Frontal cortex (tissue), 4 donors: ENCODE measurements at places on chromosomes 2 and 18.

GRCh38 chr2:104088745-104089144 is 765.2 kb upstream of the POU3F3 start:
- DNase-seq = no peak

DNA sequence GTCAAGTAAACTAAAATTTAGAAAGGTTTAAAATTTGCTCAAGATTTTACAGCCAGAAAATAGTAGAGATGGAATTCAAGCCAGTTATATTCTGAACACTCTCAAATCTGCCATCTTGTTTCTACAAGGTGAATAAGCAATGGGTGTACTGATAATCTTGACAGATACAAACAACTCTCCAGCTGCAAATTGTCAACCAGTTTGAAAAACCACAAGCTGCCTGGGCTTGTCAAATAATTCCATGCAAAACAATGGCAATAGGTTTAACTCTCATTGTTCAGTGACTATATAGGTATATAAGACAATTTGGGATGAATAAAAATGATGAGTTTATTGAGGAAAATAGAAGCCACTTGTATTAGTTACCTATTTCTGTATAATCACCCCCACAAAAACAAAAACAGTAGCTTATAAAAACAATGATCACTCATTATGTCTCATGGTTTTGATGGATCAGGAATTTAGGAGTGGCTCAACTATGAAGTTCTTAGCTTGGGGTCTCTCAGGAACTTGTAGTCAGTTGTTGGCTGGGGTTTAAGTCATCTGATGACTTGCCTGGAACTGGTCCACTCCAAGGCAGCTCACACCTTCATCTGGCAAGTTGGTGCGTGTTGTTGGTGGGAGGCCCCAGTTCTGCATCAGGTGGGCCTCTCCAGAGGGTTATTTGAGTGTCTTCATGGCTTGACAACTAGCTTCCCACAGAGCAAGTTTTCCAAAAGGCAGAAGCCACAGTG is 12.6 kb upstream of the EVA1A start:
- no peak for DNase-seq

- no peak for DNase-seq
Measured at GRCh38 chr18:6959110-6959509, 158.5 kb downstream of the LAMA1 start.

DNA sequence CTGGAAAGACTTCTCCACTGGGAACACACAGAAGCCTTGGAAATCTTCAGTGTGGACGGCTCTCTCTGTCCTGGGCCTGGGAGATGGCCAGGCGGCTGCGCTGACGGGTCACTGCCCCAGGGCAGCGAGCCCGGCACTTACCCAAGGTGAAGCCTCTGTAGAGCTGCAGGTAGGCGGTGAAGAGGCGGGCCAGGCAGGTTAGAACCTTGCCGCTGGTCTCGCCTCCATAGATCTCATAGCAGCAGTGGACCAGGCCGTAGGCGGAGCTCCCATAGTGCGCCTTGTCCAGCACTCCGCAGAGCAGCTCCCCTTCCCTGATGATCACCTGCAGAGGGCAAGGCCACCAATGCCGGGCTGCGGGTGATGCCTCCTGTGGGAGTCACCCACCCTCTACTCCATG is 53.0 kb downstream of the POLR1A start:
- no peak for DNase-seq

DNA sequence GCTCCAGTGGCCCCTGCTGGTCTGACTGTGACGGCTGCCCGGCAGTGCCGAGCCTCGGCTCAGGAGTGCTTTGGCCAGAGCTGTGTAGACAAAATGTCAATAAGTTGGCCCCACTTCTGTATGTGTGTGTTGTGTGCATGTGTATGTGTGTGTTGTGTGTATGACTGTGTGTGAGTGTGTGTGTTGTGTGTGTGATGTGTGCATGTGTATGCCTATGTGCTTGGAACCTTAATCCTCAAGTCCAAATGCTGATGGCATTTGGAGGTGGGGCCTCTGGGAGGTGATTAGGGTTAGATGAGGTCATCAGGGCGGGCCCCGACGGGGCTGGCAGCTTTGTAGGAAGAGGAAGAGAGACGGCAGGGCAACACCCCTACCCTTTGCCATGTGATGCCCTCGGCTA is 269.0 kb downstream of the DCDC2C start:
- DNase-seq = no peak

DNA sequence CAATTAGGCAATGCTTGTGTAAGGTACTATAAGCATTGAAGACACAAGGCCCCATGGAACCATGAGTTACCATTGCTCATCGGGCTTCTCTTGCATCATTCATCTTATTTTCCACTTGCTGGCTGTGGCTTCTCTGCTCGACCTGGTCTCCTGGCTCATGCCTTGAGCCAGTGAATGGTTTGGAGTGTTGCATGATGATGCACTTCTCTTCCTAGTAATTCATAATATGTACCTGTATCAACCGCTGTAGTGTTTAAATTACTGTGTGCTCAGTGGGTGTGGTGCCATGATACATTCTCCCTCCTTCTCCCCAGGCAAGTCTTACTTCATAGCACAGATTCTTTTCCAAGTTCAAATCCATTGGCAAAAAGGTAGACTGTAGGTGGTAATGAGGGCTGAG is 66.8 kb downstream of the ABCA12 start:
- no peak for DNase-seq

- no peak for DNase-seq
Measured at GRCh38 chr2:142876423-142876822, 1.0 kb upstream of the KYNU start.

DNA sequence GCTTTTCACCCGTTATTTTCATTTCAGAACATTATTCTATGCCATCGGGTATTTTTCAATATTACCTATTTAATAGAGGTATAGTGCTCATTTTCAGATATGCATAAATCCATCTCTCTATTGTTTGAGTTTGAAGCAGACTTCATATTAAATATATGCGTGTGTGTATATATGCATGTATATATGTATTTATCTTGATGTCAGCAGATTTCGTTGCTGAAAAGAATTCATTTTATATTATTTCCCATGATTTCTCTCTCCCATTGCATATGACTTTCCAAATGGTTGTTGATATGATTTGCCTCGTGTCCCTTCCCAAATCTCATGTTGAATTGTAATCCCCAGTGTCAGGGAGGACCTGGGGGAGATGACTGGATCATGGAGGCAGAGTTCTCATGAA is 28.6 kb upstream of the COPS8 start:
- DNase-seq = no peak

DNA sequence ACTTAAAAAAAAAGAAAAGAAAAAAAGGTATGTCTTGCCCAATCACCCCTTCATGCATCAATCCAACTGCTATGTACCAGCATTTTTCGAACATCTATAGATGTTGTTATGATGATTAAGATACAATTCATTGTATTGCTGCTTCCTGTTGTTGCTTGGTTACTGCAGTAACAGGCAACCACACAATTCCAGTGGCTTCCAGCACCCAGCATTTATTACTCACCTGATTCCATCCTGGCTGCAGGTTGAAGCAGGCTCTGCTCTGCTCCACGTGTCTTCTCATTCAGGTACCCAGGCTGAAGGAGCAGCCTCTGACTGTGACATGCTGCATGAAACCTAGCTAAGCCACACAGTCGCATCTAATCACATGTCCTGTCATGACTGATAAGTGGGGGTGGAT is 196.9 kb downstream of the INO80D start:
- no peak for DNase-seq

DNA sequence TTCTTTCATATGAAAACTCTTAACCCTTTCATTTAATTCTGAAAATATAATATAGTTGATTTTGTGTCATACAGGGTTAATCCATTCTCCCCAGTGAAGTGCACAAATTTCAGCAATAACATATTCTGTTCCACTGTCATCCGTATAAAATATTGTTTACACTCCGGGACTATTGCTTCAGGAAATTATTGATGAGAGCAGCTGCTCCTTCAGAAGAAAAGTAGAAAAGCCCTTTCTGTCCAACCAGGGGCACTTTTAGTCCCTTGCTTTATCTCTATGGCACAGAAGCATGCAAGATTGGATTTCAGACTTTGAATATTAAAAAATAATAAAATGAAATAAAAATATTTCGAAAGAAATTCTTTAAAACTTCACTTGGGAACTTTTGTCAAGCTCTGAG is 535.7 kb upstream of the SLC39A10 start:
- DNase-seq = no peak

GRCh38 chr2:15246870-15247269 is 314.3 kb downstream of the NBAS start:
- DNase-seq = no peak

DNA sequence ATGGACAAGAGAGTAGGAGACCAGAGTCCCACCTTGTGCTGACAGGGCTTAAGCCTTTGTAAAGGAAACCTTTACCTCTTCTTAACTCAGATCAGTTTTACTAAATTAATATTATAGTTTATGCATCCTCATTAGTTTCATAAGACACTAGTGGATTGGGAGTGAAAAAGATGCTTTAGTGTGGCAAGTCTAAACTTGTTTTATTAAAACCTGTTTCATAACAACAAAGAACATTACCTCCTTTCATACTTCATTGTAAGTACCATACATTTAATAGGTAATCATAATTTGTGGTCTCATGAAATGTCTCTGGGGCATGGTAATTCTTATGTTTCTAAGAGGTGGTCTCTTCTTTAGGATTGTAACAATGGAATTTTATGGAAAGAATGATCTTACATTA is 63.4 kb downstream of the PIKFYVE start:
- DNase-seq = no peak

DNA sequence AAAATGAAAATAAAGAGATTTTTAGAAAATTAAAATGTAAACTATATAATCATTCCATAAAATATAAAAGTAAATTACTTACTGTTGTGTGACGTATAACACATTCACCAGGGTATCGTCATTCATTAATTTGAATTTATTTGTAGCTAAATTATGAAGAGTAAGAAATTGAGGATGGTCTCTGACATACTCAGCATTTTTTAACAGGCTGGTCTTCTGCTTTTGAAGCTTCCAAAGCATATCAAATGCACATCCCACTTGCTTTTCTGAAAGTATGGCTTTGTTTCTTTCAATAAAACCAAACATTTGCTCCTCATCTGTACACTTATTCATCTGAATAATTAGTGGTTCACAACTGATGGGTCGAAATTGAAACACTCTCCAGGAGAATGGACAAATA is 2.1 kb downstream of the FASTKD1 start:
- no peak for DNase-seq

DNA sequence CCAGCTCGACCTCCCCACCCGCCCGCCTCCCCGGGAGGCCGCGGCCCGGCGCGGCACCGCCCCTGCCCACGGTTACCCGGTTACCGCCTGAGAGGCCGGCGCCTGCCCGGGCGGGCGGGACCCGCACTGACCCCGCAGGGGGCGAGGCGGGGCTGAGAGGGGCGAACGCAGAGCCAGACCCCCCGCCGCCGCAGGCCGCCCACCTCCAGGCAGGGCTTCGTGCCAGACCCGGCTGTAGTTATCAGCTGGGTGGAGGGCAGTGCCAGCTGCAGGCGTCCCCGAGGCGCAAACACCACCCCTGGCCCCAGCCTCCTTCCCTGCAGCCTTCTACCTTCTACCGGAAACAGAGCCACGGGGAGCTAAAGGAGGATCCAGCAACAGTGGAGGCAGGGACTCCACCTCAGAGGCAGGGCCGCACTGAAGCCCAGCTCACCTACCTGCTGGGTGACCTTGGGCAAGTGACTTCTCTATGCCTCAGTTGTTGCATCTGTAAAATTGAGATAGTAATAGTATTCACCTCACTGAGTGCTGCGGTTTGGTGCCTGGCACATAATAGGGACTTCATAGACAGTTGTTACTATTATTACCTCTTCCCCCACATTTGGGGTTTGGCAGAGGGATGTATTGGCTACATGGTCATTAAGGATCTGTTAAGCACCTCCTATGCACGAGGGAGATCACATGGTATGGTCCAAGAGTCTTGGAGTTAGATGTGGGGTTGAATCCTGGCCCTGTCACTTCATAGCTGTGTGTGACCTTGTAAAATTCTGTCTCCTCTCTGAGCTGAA is 231.6 kb upstream of the SMAD2 start:
- DNase-seq = no peak

GRCh38 chr2:126507425-126507911 is 148.5 kb upstream of the GYPC start:
- DNase-seq = no peak

- DNase-seq = no peak
Measured at GRCh38 chr2:10231551-10232085, 71.1 kb upstream of the HPCAL1 start.

DNA sequence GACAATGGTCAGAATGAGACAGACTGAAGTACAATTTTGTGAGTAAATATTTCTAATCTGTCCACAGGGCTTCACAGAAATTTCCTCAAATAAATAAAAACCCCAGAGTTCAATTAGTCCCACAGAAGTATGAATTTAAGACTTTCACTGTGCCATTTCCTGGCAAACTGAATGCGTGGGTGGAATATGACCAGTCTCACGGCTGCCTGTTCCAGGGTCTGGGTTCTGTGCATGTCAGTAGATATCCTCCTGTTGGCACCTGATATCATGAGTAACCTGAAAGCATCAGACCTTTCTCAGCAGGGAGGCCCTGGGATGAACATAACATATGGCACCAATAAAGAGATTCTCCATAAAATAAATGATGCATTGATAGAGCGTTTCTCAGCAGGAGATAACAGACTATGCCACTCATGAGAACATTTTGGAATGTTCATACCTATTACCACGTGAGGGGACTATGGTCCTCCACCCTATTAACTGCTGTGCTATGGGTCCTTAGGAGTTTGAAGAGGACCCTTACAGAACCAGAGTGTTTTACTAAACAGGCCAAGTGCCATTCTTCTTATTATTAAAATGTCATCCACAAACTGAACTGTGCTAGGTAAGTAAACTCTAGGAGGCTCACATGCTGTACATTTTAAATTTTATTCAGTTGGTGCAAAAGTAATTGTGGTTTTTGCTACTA is 10.6 kb upstream of the MALL start:
- no peak for DNase-seq

- DNase-seq = no peak
Measured at GRCh38 chr18:45926085-45926484, 41.0 kb downstream of the EPG5 start.

GRCh38 chr2:187093771-187094412 is 244.9 kb upstream of the ZSWIM2 start:
- DNase-seq = no peak

DNA sequence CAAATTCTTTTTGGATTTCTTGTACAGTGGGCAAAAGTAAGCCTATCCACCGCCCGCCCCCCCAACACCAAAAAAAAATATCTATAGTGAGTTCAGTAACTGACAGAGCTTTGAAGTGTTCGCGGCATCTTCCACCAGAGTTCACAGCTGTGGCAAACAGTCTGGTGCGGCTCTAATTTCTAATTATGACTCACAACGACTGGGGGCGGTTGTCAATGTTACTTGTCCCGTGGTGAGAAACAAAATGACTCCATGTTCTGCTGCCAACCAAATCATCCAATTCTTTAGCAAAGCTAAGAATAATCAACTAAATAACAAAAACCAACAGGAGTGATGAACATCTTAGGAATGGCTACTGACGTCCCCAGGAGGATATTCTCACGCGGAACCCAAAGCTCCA is 392.5 kb upstream of the SALL3 start:
- DNase-seq = no peak
